Activated naive CD4-positive, alpha-beta T cell treated with anti-CD3 and anti-CD28 coated beads, Interleukin-2, amount 10 ng/mL, durations not matched to agents 5 hours and 36 hours (primary cell): ENCODE measurements at places on chromosomes 4 and X. TPM values are rescaled to one million over a fixed set of nuclear protein-coding genes. Genes with fewer than 3 reads are reported as not detected.

TMEM33 gene
- total RNA-seq, result 43.3 TPM

F11 gene
- total RNA-seq, result not detected

GPC3 gene
- total RNA-seq, result 1.0 TPM

TCEAL9 gene
- total RNA-seq, result 1.4 TPM

PRKX gene
- total RNA-seq, result 166 TPM

C4orf50 gene
- 0.12 TPM for total RNA-seq

GPRASP1 gene
- 2.4 TPM for total RNA-seq

TACR3 gene
- total RNA-seq, result not detected

UGT2B28 gene
- total RNA-seq, result not detected

TMSB15A gene
- 1.1 TPM for total RNA-seq

PDLIM3 gene
- total RNA-seq, result not detected

TSR2 gene
- total RNA-seq, result 28.7 TPM

EREG gene
- not detected for total RNA-seq

MAP7D3 gene
- total RNA-seq, result 13.1 TPM

GASK1B gene
- total RNA-seq, result not detected

GSX2 gene
- total RNA-seq, result not detected

PHEX gene
- total RNA-seq, result 0.10 TPM

RPS6KA6 gene
- not detected for total RNA-seq

KLHL15 gene
- 7.9 TPM for total RNA-seq

CXCL11 gene
- total RNA-seq, result not detected

KCNIP4 gene
- not detected for total RNA-seq

PPP1R3F gene
- 10.8 TPM for total RNA-seq

SORCS2 gene
- total RNA-seq, result not detected

SEPSECS gene
- 14.8 TPM for total RNA-seq

EIF2S3 gene
- total RNA-seq, result 238 TPM

SHISA3 gene
- total RNA-seq, result 0.72 TPM

MAGEB10 gene
- not detected for total RNA-seq

GRPEL1 gene
- 33.3 TPM for total RNA-seq

GAB3 gene
- total RNA-seq, result 4.5 TPM

ANK2 gene
- 0.05 TPM for total RNA-seq

UNC5C gene
- not detected for total RNA-seq

PDCL2 gene
- total RNA-seq, result not detected

MAGEE2 gene
- not detected for total RNA-seq

SAP30 gene
- total RNA-seq, result 20.0 TPM

TRAPPC11 gene
- total RNA-seq, result 30.2 TPM

PDGFRA gene
- 0.13 TPM for total RNA-seq

GAB1 gene
- total RNA-seq, result 0.73 TPM

HEPH gene
- not detected for total RNA-seq

APBB2 gene
- 0.18 TPM for total RNA-seq

P2RY4 gene
- total RNA-seq, result 0.28 TPM

AREG gene
- total RNA-seq, result not detected

NXF2B gene
- not detected for total RNA-seq

PTPN13 gene
- 0.22 TPM for total RNA-seq

FRG2 gene
- total RNA-seq, result not detected

RCHY1 gene
- total RNA-seq, result 27.5 TPM

ZNF630 gene
- total RNA-seq, result 1.3 TPM

TCEANC gene
- 5.2 TPM for total RNA-seq
